NCI-H187 (cell line): ENCODE measurements at places on chromosomes 6 and 20.

GRCh38 chr6:133886104-133886775 is 2.7 kb upstream of the TCF21 start:
- DNase-seq: no peak

GRCh38 chr6:137777687-137778075 is 89.4 kb upstream of the TNFAIP3 start:
- DNase-seq: no peak

GRCh38 chr6:134510142-134510541 is 192.2 kb upstream of the SGK1 start:
- no peak for DNase-seq

GRCh38 chr6:159102373-159103160 is 57.8 kb upstream of the TAGAP start:
- DNase-seq: no peak

GRCh38 chr6:159098636-159099106 is 53.9 kb upstream of the TAGAP start:
- no peak for DNase-seq

DNA sequence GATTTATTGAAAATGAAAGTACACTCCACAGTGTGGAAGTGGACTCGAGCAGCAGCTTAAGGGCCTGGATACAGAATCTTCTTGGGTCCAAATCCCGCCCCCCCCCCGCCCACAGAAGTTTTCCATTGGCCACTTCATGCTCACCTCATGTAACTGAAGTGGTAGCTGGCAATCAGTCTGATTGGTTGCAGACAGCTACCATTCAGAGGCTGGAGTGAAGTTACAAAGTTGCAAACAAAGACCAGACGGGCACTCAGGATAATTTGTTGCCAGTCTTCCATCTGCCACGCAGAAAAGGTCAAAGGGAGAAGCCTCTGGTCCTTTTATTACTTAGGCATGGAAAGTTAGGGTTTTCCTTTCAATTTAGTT is 25.8 kb upstream of the FABP7 start:
- DNase-seq: peak; percentile 85
